ENCODE measurements at places on chromosomes 13 and 19. TPM values are rescaled to one million over a fixed set of nuclear protein-coding genes. Genes with fewer than 3 reads are reported as not detected.

RASIP1 gene
- 6.2 TPM for total RNA-seq

DCLK1 gene
- 63.9 TPM for total RNA-seq

FUT3 gene
- total RNA-seq: not detected

GRIN2D gene
- total RNA-seq: 21.7 TPM

- no peak for DNase-seq
- H3K4me3 ChIP-seq: no peak overlapping the region
- no peaks in the 10 kb centered on the region for H3K36me3 ChIP-seq
These were observed 151.4 kb downstream of the PCCA start for GRCh38 chr13:100240109-100240779.

- DNase-seq: no peak
- H3K36me3 ChIP-seq: peaks cover 7% of the 10 kb centered on the region
- peaks cover 6% of the 10 kb centered on the region for H3K4me1 ChIP-seq
- H3K27ac ChIP-seq: no peak overlapping the region
These were observed 13.3 kb downstream of the SLC27A5 start for GRCh38 chr19:58498316-58499020.

GRCh38 chr19:38400361-38400760, 2.5 kb upstream of the FAM98C start:
- H3K36me3 ChIP-seq: peaks cover 7% of the 10 kb centered on the region
- H3K27me3 ChIP-seq: peaks cover 22% of the 10 kb centered on the region
- H3K4me3 ChIP-seq: no peak overlapping the region

DNA sequence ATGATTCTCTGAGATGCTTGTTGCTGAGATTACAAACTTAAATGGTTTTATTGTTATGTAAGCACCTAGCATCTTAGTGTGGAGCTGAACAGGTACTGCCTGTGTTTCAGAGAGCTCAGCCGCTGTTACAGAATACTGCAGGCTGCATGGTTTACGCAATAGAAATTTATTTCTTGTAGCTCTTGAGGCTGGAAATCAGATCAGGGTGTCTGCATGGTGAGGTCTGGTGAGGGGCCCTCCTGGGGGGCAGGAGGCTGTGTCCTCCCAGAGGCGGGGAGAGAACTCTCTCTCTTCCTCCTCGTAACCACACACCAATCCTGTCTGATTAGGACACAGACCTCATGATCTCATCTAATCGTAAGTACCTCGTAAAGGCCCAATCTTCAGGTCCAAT, 13.1 kb downstream of the ATP11A start:
- no peak for DNase-seq
- H3K27ac ChIP-seq: peak overlapping the region; percentile 75
- H3K4me3 ChIP-seq: peak overlapping the region; percentile 72
- peaks cover 48% of the 10 kb centered on the region for H3K4me1 ChIP-seq

- no peaks in the 10 kb centered on the region for H3K36me3 ChIP-seq
- H3K4me1 ChIP-seq: no peaks in the 10 kb centered on the region
- H3K4me3 ChIP-seq: no peak overlapping the region
These were observed 32.8 kb downstream of the ZSWIM9 start for GRCh38 chr19:48203222-48203793.

DNA sequence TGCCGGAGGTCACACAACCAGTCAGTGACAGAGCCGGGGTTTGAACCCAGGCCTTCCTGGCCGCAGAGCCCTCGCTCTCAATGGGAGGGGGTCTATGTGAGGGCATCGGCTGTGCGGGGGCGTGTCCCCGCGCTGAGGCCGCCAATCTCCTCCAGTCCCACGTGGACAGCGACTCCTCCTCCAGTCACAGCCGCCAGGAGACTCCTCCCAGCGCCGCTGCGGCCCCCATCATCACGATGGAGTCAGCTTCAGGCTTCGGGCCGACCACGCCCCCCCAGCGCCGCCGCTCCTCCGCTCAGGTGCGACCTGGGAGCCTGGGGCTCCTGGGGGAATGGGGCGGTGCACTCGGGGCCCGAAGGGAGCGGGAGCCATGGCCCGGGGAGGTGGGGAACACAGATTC, 6.0 kb downstream of the SPRED3 start:
- DNase-seq: peak; percentile 75
- peaks cover 14% of the 10 kb centered on the region for H3K36me3 ChIP-seq
- H3K4me1 ChIP-seq: peaks cover 3% of the 10 kb centered on the region
